ENCODE measurements at places on chromosomes 7 and 10.

GRCh38 chr10:17257466-17258321 lies 29.7 kb downstream of the VIM start:
- DNase-seq = peak; percentile 28

- DNase-seq = no peak
These were observed 71.7 kb downstream of the PRKAG2 start for GRCh38 chr7:151805191-151805590.

- DNase-seq = no peak
These were observed 2.7 kb upstream of the CHUK start for GRCh38 chr10:100232101-100232500.

- no peak for DNase-seq
These were observed 633.2 kb upstream of the NRP1 start for GRCh38 chr10:33967606-33968120.

- DNase-seq = no peak
These were observed 62.8 kb downstream of the CXCL12 start for GRCh38 chr10:44322137-44322536.

GRCh38 chr7:159063046-159063840 lies 81.4 kb downstream of the VIPR2 start:
- no peak for DNase-seq

DNA sequence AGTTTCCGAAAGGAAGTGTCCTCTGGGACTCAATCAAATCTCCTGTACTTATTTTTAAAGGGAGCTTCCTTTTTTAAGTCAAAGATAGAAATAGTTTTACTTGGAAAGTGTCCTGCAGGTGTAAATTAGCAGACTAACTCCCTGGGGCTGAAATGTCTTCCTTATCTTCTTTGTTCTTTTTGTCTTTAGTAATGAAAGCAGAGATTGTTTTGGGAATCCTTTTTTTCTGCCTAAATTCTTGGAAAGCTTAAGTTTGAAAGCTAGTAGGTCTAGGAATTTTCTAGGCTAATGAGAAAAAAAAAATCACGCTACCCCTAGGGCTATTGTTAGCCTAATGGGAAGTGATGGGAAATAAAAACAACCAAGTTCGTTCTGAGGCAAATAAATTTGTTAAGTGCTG lies 139.1 kb upstream of the CSTF2T start:
- no peak for DNase-seq

DNA sequence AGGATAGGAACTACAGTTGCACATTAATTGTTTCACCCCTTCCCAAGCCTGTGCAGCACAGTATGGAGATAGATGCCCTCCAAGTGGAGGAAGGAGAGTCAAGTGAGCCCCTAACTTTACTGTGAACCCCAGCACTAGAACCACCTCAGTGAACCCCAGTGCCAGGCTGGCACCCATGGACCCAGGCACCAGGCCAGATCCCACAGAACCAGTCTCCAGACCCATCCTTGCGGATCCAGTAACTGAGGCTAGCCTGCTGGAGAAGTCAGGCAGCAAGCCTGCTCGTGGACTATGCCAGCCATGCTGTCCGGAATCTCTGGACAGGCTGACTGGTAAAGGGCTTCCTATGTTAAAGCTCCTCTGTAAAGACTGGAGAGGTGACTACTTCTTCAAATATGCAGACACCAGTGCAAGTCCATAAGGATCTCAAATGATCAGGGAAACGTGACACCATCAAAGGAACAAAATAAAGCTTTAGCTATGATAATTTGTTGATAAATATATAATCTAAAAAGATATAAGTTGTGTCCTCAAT lies 27.7 kb downstream of the SHOC2 start:
- no peak for DNase-seq

DNA sequence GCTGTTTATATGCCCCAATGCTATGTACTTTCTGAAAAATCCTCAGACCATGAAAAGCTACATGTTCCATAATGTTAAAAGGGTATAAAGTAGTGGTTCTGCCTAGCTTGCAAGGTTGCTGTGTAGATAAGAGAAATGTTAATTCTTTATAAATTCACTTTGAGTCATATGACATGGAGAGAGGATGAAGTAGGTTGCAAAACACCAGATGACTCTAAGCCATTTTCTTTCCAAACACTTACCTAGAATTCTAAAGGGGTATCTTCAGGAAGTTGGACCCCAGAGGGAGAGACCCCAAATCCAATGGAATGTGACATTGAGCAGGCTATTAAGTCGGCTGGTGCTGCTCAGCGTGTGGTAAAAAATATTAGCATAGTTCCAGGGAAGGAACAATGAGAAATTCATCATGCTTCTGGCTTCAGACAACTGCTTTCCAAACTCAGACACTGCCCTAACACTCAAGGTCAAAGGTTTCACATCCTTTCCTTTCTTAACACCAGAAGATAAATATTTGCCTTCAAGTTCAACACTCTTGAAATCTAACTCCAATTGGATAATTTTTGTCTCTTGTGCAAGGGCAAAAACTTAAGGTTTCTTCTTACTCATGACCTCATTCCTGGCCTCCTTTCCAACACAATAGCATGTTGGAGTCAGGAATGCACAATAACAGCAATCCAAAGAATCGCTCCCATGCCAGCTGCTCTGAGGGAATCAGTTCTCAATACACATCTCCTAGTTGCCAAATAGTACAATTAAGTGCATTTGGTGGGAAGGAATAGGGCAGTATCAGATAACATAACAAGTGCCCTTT lies 100.7 kb upstream of the AFAP1L2 start:
- DNase-seq = peak; percentile 35

DNA sequence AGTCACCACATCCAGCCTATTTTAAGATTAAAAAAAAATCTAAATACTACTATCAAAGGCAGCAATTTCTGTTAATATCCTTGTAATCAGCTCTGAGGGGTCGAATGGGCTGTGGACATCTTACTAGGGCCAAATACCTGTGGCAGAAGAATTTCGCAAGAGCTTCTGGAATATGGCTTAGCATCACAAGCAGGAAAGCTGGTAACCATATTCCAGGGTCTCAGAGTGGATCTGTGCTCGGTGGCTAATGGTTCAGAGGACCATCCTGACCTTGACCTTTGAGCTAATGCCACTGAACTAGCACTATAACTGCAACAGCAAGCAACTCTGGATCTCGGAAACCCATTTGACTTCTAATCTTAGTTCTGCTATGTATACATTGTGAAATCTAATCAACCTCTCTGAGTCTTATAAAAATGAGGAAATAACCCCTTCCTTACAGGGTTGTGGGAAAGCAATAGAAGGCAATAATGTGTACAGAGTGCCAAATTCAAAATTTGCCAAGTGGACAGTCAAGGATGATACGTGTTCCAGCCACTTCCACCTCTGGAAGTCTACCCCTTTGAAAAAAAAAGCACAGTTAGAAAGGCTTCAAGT lies 65.5 kb downstream of the CYP26A1 start:
- no peak for DNase-seq

DNA sequence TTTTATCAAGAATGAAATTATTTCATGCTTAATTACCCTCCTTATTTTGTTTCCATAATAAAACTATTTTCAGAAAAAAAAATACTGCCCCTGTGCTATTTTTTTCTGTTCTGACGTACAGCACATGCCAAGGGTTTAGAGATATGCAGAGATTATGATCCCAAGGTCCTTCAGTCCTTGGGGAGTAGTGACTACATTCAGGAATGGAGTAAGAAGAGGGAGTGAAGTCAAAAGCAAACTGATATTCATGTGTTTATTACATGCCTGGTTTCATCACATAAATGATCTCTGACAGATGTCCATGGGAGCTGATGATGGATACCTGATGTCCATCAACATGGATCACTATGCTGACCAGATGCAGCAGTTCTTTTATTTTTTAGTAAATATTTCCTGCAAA lies 17.2 kb downstream of the AKAP9 start:
- no peak for DNase-seq

Data from NCI-H69 (cell line).